ENCODE measurements at places on chromosomes 5 and 9.

DNA sequence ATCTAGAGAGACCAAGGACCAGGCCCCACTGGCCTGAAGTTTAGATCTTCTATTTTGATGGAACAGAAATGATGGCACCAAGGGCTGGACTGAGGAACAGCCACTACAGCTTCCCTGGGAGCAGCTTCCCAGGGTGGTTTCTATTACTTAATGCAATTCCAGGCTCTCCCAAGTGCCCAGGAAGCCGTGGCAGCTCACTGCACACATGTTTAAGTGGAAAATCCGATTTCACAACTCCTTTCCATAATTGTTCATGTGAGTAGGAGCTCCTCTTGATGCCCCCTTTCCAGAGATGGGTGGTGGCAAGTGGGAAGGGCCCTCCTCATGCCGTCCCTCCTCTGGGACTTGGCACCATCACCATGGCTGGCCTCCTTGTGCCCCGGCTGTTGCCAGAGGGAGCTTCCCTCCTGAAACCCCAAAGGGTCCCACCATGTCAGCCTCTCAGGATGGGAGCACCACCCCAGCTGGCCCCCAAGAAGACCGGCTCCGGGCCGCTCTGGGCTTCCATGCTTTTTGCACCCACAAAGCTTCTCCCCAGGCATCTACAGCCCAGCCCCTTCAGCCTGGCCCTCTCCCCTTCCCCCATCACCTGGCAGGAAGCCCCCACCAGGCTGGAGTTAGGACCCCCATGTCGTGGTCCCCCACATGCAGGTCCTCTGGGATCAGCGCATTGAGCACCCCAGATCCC lies 9.1 kb upstream of the UBAC1 start:
- no peak for DNase-seq

DNA sequence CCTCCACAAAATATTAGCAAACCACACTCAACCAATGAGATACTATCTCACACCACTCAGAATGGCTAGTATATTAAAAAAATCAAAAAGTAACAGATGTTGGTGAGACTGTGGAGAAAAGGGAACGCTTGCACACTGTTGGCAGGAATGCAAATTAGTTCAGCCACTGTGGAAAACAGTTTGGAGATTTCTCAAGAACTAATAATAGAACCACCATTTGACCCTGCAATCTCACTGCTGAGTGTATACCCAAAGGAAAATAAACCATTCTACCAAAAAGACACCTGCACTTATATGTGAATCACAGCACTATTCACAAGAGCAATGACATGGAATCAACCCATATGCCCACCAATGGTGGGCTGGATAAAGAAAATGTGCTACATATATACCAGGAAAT lies 393.5 kb downstream of the PDE4D start:
- DNase-seq: no peak

DNA sequence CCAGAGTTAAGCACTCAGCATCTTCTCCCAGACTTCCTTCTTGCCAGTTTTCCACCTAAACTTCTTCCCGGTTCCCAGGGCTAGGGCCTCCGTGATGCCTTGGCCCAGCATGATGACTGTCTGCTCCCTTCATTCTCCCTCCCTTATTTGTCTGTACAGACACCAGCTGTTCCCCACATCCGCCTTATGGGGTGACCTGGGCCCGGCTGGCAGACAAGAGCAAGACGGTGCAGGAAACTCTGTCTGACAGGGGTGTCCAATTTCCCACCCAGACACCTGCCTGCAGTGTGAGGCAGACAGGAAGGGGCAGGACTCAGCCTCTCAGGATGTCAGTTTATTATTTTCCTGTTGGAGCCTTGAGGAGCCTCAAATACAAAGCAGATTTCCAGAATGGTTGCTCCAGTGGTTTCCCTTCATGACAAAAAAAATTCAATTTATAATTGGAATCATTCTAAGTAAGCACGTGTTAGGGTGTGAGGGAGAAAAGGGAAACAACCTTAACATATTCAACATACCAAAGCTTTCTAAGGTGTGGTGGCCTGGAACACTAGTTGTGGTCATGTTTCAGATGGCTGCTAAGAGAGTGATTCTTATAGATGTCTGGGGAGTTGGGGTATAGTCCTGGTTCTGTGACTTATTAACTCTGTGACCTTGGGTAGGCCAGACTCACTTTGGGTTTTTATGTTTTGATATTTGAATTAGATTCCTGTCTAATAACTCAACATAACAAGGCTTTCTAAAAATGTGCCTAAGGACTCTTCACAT lies 234.5 kb downstream of the PAPPA start:
- no peak for DNase-seq

DNA sequence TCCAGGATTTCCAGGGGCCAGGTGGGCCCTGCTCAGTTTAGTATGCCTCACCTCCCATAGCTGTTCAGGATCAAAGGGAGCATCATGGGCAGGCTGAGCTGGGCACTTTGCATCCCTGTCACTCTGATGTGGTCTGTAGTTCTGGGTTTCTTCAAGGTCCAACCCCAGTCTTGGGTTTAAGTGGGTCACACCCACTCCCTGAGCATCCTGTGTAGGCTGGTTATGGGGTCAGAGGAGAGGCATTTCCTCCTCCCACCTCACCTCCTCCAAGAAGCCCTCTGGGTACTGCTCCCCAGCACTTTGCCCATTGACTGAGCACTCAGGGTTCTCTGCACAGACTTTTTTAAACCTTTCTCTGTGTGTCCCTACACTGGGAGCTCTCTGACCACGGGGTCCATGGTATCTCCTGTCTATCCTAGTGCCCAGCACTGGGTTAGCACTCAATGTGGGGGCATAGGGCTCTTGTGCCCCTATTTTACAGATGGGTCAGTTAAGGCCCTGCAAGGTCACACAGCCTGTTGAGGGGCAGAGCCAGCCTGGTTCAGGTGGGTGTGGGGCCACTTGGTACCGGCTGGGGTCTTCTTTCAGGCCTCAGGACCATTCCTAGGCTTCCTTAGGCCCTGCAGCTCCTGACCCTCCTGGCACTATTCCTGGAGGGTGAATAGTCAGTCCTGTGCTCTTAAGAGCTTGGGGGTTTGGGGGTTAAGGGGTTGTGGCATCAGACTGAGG lies 19.0 kb downstream of the CXXC5 start:
- DNase-seq: no peak

- no peak for DNase-seq
Measured at GRCh38 chr9:99140685-99141314, 35.9 kb downstream of the TGFBR1 start.

DNA sequence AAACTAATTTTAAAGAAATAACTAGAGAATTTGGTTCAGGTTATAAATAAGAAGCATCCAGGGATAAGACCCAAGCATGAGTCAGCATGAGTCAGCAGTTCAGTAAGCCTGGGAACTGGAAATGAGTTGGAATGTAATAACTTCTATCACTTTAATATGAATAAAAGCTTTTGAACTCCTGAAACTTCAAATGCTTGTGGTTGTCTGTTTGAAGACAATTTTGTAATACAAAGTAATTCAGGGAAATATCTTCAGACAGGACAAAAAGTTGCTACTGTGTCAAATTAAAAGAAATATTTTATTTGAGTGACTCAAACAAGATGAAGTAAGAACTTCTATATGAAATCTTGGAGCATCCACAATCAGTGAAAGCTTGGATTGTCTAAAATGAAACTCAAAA lies 331.2 kb upstream of the DAB2 start:
- DNase-seq: peak; percentile 94

- no peak for DNase-seq
Measured at GRCh38 chr5:88244686-88245085, 24.0 kb downstream of the TMEM161B start.

DNA sequence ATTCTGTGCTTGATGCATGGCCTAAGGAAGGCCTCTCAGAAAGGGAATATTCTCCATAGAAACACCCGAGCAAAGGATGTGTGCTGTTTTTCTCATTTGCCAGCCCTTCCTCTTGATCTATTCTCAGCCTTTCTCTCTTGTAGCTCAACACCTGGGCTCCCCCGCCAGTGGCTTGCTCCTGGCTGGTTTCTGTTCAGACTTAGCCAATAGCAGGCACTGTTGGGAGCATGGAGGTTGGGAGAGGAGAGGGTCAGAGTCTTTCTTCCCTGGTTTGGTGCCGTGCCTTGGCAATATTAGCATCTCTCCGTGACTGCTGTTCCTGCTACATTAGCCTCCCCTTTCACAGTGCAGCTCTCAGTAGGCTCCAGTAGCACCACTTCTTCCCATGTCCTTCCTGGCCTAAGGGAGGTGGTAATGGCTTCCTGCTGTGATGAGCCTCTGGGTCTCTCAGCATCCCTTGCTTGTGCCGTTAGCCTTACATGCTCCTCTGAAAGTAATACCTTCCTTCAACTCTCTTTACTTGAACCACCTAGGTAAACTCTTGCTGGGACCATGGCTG lies 269.7 kb upstream of the GAS1 start:
- DNase-seq: no peak

DNA sequence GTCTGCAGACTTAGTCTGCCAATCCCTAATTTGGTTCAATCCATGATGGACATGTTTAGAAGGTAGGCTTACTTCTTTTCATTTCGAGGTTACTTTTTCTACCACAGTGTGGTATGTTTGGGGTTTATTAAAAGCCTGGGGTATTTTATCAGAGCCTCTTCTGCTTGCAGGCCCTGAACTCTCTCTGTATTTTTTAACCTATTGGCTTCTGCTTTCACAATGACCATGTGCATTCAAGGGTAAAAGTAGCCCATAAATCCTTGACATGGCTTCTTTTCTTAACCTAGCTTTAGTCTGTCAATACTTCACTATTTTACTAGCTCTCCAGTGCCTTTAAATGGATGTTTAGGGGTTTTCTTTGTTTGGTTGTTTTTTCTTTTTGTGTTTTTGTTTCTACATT lies 286.6 kb downstream of the FER start:
- DNase-seq: no peak

DNA sequence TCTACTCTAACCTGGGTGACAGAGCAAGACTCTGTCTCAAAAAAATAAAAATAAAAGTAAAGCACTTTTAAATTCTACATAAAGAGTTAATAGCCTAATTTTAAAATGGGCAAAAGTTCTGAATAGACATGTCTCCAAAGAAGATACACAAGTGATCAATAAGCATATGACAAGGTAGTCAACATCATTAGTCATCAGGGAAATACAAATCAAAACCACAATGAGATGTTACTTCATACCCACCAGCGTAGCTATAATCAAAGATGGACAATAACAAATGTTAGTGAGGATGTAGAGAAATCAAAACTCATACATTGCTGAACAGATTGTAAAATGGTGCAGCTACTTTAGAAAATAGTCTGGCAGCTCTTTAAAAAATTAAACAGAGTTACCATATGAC lies 64.1 kb downstream of the IQGAP2 start:
- no peak for DNase-seq

- DNase-seq: no peak
Measured at GRCh38 chr9:97557606-97558095, 56.2 kb downstream of the TMOD1 start.

DNA sequence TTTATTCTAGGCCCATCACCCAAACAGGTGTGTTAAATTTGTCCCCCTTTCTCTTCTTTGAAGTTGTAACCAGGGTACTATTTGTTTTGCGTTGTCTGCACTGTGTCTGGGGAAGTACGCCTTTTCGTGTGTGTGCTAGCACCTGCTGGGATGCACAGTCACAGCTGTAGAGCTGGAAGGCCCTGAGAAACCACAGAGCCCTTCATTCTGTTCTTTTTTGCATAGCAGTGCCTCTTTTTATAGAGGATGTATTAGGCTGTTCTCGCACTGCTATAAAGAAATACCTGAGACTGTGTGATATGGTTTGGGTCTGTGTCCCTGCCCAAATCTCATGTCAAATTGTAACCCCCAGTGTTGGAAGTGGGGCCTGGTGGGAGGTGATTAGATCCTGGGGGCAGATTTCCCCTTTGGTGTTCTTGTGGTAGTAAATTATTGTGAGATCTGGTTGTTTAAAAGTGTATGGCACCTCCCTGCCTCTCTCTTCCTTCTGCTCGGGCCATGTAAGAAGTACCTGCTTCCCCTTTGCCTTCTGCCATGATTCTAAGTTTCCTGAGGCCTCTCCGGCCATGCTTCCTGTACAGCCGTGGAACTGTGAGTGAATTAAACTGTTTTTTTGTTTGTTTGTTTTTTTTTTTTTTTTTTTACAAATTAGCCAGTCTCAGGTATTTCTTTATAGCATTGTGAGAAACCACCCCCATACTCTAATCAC lies 14.0 kb downstream of the SEC61B start:
- no peak for DNase-seq

DNA sequence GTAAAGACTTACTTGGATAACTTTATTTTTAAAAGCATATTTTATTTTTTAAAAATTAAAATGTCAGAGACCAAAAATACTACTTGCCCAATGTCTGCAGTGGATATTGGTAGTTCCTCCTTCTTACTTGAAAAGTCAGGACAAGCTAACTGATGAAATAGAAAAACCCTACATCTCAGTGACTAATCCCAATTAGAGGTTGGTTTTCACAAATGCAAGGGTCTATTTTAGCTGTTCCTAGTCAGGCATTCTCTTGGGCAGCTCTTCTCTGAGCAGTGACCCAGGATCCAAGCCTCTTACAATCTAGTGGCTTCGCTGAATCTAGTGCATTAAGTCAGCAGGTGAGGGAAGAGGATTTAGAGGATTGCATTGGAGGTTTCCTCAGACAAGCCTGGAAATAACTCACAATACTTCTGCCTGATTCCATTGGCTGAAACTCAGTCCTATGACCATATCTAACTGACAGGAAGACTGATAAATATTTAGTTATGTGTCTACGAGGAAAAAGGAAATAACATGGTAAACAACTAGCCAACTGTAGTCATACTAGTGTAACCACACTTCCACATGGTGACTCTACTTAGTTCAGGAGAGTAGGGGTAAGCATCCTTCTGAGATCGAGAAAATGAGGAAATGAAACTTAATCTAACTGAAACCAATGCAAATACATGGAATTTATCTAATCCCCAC lies 34.2 kb upstream of the MIER3 start:
- DNase-seq: no peak

GRCh38 chr5:14810928-14811572 lies 60.5 kb downstream of the ANKH start:
- DNase-seq: no peak

- no peak for DNase-seq
Measured at GRCh38 chr5:61563401-61563800, 231.3 kb downstream of the ZSWIM6 start.

DNA sequence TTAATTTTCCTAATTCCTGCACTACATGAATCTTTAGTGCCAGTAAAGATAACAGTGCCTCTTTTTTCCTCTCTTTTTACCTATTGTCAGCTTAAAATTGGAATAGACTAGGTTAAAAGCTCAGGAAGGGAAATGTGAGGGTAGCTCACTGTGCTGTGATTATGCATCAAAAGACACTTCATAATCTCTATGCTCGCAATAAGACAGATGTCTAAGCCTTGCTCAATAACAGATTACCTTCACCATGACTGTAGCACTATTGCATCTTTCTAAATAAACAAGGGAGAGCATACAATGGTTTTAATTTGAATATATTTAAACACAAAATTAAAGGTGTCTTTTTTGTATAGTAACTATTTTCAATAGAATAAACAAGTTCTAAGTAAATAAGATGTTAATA lies 130.1 kb downstream of the FBN2 start:
- no peak for DNase-seq

DNA sequence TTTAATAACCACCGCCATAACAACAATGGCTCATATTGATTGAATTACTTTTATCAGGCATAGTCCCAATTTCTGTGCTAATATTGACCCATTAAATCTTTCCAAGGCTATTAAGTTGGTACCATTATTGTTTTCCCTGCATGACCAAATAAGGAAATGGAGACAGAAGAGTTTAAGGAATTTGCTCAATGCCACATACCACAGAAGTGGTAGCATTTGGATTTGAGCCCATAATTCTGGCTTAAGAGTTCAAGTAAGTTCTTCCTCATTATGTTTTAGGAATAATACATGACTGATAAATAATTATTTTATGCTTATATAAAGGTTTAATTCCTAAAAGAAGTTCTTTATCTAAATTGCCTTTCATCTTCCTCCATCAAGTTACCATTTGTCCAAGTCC lies 43.4 kb upstream of the HAPLN1 start:
- no peak for DNase-seq

- DNase-seq: no peak
Measured at GRCh38 chr5:160923936-160924710, 72.1 kb upstream of the ATP10B start.

All from skeletal muscle cell (primary cell).